ENCODE measurements at places on chromosomes 3 and 15.
A peak's percentile ranks its signal among the peaks of the same experiment; 100 is the strongest.

DNA sequence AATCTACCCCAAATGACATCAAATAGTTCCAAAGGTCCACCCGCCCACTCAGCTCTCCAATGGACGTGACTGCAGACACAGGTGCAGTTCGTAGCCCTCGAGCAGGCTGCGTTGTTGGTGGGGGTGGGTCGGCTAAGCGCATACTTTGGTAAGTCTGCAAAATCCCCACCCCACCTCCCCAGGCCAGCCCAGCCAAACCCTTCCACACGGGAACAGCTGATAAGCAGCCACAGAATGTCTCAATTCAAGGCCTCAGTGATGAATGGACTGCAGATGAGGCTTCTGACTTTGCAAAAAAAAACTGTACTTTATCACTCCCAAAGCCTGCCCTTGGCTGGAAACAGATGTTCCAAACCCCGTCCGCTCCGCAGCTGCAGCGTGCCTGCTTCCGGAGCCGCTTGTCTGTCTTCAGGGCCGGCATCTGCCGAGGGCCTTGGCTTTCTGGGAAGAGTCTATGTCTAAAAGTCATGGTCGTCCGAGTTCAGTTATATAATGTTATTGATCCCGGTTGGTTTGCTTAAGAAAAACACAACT lies 38.2 kb downstream of the PCSK6 start:
- DNase-seq, result peak; percentile 51

GRCh38 chr3:24156466-24156865 lies 211.4 kb downstream of the NR1D2 start:
- no peak for DNase-seq

GRCh38 chr3:64319391-64319790 lies 94.1 kb upstream of the PRICKLE2 start:
- no peak for DNase-seq

DNA sequence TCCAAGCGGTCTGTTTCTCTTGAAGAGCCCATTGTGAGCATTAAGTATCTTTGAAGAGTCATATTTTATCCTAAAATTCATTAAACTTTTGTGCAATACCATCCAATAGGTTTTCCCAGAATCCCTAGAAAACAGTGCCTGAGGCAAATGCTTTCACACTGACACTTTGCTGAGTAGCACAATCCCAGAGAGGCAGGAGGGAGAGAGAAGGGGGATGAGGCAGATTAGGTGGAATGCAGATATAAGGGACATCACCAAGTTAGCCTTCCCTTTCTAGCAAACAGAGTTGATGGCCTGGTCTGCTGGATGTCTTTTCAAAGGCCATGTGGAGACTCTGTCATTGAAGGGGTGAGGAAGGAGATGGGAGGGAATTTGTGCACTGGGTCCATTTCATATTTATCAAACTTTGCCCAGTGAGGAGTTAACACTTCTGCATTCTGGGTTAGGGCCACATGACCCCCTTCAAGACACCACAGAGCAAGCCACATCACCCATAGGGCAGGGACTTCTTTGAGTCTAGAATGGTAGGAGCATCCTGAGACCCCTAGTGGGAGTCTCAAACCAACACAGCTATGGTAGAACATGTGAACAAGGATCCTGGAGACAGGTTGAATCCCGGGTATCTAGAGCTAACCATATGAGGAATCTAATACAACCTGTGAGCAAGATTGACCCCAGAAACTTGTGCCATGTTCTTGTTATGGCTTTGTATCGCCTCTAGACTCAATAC lies 32.0 kb upstream of the SEMA6D start:
- DNase-seq, result no peak

GRCh38 chr15:101604124-101604874 lies 47.9 kb downstream of the TM2D3 start:
- DNase-seq, result no peak

DNA sequence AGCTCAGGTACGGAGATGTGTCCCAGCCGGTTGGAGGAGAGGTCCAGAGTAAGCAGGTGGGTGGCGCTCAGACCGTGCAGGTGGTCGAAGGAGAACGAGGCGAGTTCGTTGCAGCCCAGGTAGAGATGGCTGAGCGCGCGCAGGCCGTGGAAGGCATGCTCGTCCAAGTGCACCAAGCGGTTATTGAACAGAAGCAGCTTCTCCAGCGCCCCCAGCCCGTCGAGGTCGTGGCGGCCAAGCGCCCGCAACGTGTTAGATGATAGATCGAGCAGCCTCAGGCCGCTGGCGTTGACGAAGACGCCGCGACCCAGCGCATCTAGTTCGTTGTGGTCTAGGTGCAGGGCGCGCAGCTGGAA lies 648 bp downstream of the AMIGO3 start:
- no peak for DNase-seq

DNA sequence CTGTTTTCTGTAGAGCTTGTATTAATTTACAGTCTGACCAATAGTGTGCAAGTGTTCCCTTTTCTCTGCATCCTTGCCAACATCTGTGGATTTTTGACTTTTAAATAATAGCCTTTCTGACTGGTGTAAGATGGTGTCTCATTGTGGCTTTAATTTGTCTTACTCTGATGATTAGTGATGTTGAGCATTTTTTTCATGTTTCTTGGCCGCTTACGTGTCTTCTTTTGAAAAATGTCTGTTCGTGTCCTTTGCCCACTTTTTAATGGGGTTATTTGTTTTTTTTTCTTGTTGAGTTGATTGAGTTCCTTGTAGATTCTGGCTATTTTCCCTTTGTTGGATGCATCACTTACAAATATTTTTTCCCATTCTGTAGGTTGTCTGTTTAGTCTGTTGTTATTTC lies 7.6 kb upstream of the ACOX2 start:
- DNase-seq, result no peak

- no peak for DNase-seq
Measured at GRCh38 chr15:66085128-66085527, 168.4 kb downstream of the MEGF11 start.

- DNase-seq, result no peak
Measured at GRCh38 chr3:73513260-73513659, 111.5 kb downstream of the PDZRN3 start.

GRCh38 chr3:134474956-134475355 lies 10.8 kb downstream of the ANAPC13 start:
- DNase-seq, result no peak

DNA sequence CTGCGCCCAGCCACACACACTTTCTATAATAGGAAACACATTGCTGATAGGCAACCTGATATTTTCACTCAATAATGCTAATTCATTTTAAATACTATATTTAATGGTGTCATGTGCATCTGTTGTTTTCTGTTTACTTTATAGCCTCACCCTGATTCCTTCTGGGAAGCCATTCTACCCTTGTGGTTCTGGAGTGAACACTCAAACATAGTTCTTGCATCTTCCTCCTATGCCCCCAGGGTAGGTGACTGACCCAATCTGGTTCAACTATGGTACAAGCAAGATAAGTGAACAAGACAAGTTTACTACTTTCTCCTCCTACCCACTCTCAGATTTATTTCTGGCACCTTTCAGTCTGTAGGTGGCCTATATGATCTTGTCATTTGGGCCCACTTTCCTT lies 4.3 kb upstream of the SCG3 start:
- DNase-seq, result no peak

GRCh38 chr3:178663201-178663934 lies 127.1 kb downstream of the KCNMB2 start:
- DNase-seq, result no peak

GRCh38 chr15:31223478-31224350 lies 102.9 kb upstream of the KLF13 start:
- DNase-seq, result no peak

GRCh38 chr3:117281371-117281770 lies 571.8 kb downstream of the TUSC7 start:
- DNase-seq, result no peak

DNA sequence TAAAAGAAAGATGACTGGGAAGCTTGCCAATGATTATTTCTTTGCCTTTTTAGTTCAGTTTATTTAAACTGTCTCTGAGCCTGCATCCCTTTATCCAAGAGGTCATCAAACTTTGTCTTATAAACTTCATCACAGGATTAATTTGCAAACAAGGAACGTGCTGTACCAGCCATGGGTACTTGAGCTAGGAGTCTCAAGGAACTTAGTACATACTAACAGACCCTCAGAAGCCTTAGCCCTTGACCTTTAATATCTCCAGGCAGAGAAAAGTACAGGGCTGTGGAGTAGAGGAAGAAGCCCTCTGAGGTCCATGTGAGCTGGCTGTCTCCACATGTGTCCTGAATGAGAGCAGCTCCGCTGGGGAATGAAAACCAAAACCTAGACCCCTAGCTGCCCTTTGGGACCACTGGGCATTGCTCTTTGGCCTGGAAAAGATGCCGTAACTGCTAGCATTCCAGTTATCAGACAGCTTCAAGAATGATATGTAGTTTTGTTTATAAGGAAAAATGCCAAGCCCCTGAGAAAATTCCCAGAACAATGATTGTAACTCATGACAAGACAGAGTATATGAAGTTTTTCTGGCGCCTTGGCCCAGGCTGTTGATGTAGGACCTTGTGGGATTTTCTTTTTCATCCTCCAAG lies 92.1 kb downstream of the ASB7 start:
- DNase-seq, result no peak

DNA sequence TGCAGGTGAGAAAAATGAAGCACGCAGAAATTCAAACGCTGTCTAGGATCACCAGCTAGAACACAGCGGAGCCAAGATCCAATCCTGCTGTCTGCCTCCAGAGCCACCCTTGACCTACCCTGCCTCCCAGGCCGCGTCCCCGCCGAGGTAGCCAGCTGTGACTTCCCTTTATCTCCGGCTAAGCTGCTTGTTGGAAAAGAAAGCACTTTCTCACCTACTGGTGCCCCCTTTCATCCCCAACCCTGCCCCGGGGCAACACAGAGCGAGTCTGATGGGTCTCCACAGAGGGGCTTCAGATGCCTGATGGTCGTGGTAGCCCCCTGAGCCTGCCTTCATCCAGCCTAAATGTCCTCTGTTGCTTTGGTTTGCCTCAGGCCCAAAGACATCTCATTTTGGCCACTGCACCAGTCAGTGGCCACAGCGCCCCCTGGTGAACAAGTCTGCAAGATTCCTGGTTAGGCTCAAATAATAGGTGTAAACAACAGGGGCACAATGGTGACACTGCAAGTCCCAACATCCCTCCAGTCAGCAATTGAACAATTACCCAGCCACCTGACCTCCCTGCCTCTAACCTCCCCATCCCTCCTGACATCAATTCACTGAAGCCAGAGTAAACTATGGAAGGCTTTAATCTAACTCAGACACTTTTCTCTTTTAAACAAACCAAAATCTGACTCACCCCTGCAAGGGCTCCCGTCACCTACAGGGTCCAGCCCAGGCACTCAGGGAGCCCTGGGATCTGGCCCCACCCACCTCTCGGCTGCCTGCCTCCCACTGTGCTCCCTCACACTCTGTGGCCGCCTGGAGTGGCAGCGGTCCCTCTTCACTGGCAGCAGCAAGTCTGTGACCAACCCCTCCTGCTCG lies 27.3 kb upstream of the BCL2L10 start:
- DNase-seq, result no peak

GRCh38 chr15:45521596-45522327 lies 793 bp downstream of the SLC30A4 start:
- DNase-seq, result no peak

DNA sequence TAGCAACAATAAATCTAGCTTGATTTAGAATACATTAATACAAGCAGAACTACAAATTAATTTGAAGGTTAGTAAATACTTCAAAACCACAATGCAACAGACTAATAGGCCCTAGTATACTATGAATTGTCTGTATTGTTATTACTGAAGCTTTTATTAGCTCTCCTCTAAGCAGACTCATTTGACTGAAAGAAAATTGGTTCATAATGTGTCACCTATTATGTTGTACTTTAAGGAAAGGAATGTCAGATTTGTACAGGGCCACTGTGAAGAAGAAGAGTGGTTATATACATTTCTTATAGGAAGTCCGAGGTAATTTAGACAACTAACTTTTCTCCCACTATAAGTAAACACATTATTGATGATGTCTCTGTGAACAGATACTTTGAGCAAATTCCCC lies 954.5 kb downstream of the ZPLD1 start:
- DNase-seq, result no peak
